Esophagus mucosa (tissue), 1 donor: ENCODE measurements at places on chromosomes 6 and 20. TPM values are rescaled to one million over a fixed set of nuclear protein-coding genes. Genes with fewer than 3 reads are reported as not detected.

DNA sequence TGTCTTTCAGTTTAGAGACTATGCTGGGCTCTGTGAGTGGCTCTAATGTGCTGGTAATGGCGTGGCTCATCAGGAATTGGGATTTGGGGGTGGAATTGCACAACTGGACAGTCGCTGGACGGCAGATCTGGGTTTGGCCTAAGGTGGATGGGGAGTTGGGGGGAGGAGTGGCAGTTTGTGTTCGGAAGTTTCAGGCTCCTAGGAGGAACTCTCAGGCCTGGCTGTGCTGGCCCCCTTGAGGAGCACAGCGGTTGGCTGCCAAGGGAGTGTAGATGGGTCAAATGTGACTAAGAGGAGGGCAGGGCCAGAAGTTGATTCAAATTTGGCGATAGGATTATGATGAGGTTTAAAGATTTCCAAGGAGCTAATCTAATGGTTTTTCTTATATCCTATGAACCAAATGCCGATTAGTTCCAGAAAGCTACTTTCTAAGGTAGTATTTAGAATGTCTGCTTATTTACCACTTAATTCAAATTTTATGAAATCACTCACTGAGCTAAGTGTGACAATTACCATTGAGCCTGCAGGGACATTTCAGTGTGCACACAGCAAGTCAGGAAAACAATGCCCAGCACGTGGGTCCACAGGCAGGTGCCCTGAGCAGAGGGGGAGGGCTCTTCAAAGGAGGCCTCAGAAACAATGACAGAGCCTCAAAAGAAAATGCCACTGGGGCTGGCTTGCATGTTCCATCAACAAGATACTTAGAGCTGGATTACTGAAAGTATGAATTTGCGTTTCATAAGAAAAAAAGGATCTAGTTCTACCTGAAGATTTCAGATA is 111.0 kb downstream of the GJA10 start:
- ATAC-seq: no peak

DNA sequence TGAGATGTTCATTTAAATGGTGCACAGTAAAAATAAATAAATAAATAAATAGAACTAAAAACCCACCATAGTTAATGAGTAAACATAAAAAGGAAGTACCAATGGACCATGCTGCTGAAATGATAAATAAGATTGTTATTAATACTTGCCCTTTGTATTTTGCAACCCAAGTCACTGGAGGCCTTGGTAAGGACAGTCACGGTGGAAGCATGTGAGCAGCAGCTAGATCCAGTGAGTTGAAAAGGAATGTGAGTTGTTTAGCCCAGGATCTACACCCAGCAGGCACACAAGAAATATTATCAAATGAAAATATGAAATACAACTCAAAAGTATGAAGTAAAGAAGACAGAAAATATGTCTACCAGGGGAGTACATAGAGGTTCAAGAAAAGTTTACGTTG is 6.7 kb downstream of the LGSN start:
- ATAC-seq: no peak

GRCh38 chr20:39627765-39628164 is 665.6 kb downstream of the DHX35 start:
- no peak for ATAC-seq

- ATAC-seq: no peak
These were observed 796.5 kb downstream of the PRIM2 start for GRCh38 chr6:58113960-58114359.

DNA sequence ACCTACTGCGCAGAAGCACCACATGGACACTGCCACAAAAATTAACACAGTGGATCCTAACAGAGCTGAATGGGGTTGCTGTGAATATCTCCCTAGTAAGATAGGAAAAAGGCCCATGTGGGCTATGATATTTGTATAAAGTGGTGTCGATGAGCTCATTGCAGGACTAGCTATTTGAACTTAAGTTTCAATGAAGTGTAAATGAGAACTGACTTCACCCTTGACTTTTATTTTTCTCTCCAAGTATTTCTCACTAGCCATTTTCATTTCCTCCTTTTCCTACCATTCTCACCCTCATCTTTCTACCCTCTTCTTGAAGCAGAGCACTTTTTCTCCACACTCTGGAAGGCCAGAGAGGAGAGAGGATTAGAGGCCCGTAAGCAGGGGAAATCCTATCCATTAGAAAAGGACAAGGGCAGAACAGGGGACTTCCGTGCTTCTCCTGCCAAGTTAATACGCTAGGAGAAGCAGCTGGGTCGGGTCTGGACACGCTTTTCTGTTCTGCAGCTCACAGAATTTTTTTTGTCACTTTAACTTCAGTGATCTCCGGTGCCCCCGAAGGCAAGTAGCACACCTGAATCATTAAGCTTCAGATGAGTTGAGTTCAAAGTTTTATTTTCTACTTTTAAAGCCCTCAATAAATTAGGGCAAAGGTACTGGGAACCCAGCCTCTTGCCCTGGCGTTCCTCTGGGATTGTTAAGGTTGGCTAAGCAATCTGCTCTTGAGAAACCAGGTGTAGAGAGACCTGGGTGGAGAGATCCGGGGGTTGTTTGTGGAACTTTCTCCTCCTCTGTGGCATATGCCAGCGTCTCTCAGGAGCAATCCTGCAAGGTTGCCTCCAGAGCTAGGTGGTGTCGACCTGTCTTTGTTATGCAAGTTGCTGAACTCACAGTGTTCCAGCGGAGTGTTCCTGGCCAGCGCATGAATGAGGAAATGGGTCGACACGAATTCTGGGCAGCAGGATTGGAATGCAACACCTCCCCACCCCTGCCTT is 56.2 kb upstream of the ARID1B start:
- ATAC-seq: peak; percentile 48

Gene RIPOR3
- total RNA-seq: 1.2 TPM

DNA sequence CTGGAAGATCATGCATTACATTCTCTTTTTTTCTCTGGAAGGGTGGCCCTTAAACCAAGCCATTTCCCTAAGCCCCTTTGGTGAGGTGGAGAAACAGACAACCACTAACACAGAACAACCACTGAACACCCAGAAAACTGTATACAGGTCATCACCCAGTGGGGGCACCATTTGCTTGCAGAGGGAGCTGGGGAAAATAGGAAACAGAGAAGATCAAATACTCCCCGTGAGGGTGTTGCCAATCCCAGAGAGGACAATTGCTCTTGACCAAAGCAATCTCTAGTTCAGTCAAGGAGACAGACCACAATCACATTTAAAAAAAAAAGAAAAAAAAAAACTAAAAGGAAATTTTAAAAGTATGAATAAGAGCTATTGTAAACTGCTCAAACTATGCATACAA is 865 bp upstream of the DAAM2 start:
- no peak for ATAC-seq

- ATAC-seq: peak; percentile 11
These were observed 13.9 kb downstream of the PTK7 start for GRCh38 chr6:43089874-43090558.

GRCh38 chr20:15767999-15768741 is 805.1 kb downstream of the KIF16B start:
- no peak for ATAC-seq

Gene DEFB114
- not detected for total RNA-seq

- peak; percentile 95 for ATAC-seq
These were observed 33.8 kb upstream of the E2F3 start for GRCh38 chr6:20367743-20368485.

Gene WFDC6
- not detected for total RNA-seq

DNA sequence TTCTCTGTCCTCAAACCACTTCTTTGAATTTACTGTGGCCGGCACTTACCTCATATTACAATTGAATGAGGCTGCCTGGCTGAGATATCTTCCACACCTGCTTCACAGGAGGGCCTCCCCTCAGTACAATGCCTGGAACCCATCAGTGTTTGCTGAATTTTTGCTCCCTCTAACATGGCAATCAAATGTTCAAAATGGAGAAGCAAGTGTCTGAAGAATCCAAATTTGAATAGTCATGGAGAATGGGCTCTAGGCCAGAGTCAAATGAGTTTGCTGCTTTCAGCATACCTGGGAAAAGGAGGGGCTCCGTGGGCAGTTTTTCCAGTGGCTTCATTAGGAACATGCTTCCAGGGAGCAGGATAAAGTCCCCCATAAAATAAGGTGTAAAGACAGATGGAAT is 564.8 kb downstream of the UTRN start:
- no peak for ATAC-seq

DNA sequence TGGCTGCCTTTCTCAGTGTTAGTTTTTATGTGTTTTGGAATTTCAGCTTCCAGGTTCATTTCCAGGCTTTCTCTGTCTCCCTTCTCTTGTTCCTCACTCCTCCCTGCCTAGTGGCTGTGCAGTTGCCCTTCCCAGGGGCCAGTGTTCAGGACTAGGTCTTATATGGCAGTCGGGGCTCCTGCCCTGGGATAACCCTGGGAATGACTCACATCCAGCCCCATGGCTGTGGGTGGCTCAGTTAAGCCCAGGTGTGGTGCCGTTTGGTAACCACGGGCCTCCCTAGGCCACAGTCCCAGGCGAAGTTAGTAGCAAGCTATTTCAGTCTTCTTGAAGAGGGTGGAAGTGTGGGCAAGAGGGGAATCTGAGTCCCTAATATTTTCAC is 57.4 kb upstream of the DDR1 start:
- peak; percentile 89 for ATAC-seq

Gene NEURL2
- total RNA-seq: 1.9 TPM

GRCh38 chr6:42777126-42777822 is 4.6 kb upstream of the BICRAL start:
- ATAC-seq: no peak

- no peak for ATAC-seq
These were observed 143.3 kb upstream of the MAP3K7 start for GRCh38 chr6:90730151-90730673.

Gene EYS
- not detected for total RNA-seq

Gene TMEM170B
- total RNA-seq: 0.20 TPM

GRCh38 chr20:44646023-44646640 is 5.4 kb downstream of the ADA start:
- no peak for ATAC-seq

Gene LST1
- 2.4 TPM for total RNA-seq

DNA sequence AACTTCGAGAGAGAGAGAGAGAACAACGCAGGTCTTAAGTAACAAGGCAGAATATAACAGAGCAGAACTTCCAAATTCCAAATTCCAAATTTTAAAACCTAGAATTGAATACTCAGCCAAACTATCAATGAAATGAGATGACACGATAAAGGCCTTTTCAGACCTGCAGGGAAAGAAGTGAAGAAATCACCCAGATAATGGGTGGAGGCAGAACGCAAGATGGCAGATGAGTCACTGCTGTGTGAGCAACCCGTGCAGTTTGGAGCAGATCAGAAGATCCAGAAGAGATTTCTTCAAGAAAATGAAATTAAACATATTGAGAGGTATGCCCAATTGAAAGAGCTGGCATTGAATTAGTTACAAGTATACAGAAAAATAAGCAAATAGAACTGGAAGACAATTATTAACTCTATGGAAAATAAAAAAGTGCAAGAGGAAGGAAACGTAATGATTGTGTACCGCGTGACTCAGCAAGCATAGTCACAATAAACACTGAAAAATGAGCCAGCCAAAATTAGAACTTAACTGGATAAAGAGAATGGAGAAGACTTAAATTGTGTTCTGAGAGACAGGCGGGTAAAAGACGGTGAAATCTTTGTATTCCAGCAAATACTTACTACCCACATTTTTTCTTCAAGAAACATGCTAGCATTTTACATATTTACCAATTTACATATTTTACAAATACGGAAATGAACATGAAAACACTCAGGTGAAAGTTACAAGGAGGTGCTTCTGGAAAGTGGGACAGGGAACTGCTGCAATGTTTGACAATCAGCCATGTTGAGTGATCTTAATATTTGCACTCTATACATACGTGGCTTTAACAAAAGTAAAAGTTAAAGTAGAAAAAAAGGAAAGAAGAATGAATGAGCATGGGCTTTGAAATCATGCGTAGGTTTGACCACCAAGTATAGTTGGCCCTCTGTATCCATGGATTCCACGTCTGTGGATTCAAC is 87.9 kb upstream of the CDYL start:
- ATAC-seq: peak; percentile 88

DNA sequence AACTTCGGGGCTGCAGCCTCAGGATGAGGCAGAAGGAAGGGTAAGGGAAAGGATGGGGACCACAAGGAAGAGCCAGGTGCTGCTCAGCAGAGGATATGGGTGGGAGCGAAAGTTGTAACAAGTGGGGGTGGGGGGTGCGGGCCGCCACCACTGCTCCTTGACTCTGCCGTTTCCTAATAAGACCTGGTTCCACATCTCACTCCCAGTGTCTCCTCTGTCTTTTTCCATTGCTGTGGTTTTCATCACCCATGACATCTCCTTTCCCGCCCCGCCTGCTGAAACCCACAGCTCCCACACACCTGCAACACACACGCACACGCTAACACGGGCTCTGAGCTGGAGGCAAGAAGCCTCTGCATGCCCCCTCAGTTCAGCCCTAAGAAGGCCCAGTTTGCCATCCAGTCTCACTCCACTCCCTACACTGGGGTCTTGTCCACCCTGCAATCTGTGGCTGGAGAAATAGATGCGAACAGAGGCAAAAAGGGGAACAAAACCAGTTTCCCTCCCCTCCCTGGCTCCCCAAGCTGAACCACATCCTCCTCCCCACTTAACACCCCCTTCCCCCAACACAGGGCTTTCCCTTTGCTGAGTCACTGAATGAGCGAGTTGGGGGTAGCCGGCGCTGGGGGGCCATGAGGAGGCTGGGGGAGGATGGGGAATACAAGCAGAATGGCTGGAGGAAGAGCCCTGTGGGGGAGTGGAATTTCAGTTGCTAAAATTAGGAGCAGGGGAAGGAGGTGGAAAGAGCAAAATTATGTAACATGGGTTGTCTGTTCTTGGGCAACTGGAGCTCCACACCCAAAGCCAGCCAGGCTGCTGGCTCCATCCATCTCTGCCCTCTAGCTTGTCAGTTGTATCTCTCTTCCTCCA is 11.5 kb downstream of the NFKBIL1 start:
- peak; percentile 30 for ATAC-seq

GRCh38 chr6:146526192-146526591 is 17.4 kb upstream of the RAB32 start:
- ATAC-seq: no peak

- peak; percentile 51 for ATAC-seq
These were observed 123.7 kb upstream of the EXOC2 start for GRCh38 chr6:816510-817084.

Gene LGSN
- not detected for total RNA-seq

Gene CST2
- not detected for total RNA-seq

DNA sequence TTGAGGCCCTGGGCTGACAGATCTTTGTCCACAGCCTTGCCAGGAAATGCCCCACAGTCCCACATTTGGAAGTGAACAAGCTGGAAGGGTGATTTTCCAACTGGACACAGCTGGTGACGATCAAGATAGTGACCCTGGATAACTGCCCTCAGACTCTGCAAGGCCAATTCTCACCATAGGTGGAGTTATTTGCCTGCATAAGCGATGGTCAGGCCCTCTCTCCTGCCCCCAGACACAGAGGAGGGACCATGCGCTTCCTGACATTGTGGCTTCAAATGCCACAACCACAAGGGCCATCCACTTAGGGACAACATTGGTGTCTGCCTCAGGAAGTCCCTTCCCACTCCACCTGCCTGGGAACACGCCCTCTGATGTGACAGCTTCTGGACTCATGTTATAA is 96.0 kb downstream of the JPH2 start:
- ATAC-seq: no peak

Gene ADIG
- total RNA-seq: not detected

Gene CCDC28A
- 10.1 TPM for total RNA-seq
